Activated naive CD8-positive, alpha-beta T cell treated with anti-CD3 and anti-CD28 coated beads for 36 hours (primary cell): ENCODE measurements at places on chromosomes 4 and X. TPM values are rescaled to one million over a fixed set of nuclear protein-coding genes. Genes with fewer than 3 reads are reported as not detected.

The NEUROG2 gene
- total RNA-seq, result not detected

The EMCN gene
- total RNA-seq, result not detected

DNA sequence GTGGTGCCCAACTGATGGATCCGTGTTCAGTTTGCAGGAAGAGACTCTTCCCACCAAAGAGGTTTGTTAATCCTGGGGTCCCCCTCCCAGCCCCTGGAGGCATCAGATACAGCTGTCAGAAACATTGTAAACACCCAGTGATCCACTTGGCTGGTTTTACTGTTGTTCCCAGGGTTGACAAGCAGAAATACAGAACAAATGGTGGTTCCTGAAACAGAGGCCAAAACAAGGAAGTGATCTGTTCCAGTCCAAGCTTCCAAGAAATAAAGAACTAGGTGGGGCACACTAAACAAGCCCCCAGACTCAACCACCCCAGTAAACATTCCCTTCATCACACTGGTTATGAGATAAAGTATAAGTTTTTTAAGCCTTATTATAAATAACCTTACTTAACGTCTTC, 1.4 kb downstream of the TMLHE start:
- no peak for DNase-seq

The MAGEB10 gene
- not detected for total RNA-seq

The FGF5 gene
- not detected for total RNA-seq

The CPXCR1 gene
- total RNA-seq, result not detected

DNA sequence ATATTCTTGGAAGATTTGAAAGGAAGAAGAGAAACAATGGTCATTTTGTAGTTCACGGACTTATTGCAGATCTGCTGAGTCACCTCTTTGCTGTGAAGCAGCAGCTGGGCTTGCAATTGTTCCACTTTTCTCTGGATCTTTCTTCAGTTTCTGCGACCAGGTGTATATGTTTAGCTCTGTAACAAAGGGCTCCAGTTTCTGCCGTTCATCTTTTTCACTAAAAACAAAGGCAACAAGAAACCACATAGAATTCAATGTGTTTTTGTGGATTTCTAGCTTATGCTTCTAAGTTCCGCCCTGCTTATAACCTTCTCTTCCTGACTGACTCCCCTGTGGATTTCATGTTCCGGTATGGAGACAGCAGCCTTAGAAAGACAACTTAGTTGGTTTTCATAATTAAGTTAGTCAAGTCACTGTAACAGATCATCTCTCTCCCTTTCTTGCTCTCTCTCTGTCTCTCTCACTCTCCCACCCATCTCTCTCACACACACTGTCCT, 121.6 kb upstream of the EPHA5 start:
- DNase-seq, result no peak

The RIBC1 gene
- 1.1 TPM for total RNA-seq

- DNase-seq, result no peak
Measured at GRCh38 chr4:82467471-82467870, 37.1 kb downstream of the ENOPH1 start.

The SPIN4 gene
- total RNA-seq, result 6.0 TPM

- DNase-seq, result no peak
Measured at GRCh38 chr4:87781569-87781968, 17.8 kb upstream of the IBSP start.

DNA sequence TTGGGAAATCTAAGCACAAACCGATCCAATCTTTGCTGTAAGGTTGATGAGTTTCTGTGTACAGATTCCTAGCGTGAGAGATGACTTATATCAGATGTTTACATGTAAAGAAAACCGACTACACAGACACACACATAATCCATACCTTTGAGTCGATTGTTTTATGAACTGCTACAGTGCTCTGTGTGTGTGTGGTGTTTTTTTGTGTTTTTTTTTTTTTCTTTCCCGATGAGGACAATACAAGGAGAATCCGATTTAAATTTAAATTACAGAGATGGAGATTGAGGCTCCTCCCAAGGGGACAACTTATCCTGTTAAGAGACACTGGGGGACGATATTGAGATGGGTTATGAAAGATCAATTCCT, 461 bp upstream of the SLC9A6 start:
- DNase-seq, result no peak

- DNase-seq, result no peak
Measured at GRCh38 chrX:150902434-150903109, 4.1 kb upstream of the CD99L2 start.

The MUC7 gene
- not detected for total RNA-seq

- DNase-seq, result no peak
Measured at GRCh38 chr4:90357117-90357710, 230.0 kb downstream of the CCSER1 start.

The RPL36A gene
- total RNA-seq, result 361 TPM

- no peak for DNase-seq
Measured at GRCh38 chr4:2900741-2901140, 57.1 kb downstream of the ADD1 start.

DNA sequence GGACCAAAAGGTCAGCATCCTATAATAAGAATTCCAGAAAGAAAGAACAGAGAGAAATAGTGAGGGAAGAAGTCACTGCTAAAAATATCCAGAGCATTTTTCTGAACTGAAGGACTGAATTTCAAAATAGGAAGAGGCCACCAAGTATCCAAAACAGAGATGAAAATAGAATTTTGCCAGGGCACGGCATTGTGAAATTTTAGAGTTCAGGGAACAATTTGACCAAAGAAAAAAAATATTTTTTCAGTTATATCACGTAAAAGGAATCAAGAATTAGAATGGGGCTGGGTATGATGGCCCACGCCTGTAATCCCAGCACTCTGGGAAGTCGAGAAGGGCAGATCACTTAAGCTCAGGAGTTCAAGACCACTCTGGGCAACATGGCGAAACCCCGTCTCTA, 65.4 kb downstream of the FGFBP1 start:
- no peak for DNase-seq

DNA sequence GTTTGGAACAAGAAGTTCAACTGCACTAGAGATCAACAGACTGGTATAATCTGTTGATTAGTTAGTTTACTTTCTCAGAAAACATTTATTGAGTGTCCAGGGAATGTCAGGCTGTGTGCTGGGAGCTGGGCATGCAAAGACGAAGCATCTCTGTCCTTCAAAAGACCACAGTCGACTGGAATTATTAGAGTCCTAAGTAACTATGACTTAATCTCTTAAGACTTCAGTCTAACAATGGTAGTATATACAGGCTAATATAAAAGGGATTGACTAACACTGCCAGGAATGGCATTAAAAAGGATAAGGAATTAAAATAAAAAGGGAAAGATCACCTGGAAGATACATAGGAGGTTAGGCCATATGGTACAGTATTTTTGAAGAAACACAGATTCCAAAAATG, 128.7 kb downstream of the WDFY3 start:
- DNase-seq, result no peak

DNA sequence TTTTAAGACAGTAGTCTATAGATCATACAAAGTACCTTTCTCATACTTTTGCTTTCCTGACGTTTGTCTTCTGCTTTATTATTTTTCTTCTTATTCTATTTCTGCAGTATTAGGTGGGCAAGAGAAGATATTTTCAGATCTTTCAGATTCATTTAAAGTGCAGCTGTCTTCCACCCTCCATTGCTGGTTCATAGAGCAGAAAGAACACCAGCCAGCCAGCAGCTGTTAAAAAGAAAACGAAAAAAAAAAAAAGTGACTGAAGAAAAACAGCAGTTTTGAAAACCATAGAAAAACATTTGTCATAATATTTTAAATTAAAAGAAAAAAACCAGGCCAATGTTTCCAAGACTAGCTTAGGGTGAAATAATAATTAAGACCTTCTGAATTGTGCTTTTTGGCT, 42.9 kb downstream of the SMAD1 start:
- no peak for DNase-seq
